CD4-positive, CD25-positive, alpha-beta regulatory T cell (primary cell): ENCODE measurements at places on chromosomes 6 and 20.

DNA sequence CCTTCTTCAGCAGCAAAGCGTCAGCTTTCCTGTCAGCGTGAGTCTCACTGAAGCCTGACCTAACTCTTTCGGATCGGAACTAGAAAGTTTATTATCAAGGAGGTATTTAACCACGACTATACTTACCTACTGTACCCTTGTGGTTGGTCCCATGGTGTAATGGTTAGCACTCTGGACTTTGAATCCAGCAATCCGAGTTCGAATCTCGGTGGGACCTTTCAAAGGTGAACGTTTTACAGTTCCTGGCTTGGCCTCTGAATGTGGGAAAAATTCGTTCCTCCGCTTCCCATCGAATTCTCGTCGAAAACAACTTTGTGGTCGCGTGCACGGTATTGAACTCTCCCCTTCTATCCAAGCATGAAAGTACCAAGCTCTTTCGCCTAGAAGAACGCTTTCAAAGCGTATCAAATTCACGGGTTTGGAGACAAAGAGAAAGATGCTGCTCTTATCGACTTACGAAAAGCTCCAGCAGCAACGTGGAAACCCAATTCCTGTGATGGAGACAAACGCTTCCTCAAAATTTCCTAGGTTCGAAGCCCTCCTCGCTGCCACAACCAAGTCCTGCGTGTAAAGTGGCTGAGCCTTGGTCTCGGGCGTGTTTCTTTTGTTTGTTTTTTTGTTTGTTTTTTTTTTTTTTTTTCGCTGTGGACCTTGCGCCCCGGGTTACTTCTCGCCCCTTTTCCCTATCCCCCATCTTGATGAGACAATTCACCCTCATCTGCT, 63.7 kb downstream of the GPX5 start:
- H3K4me1 ChIP-seq, result peaks cover 12% of the 10 kb centered on the region
- peak; percentile 34 for DNase-seq
- peaks cover 54% of the 10 kb centered on the region for H3K27me3 ChIP-seq
- no peak overlapping the region for H3K27ac ChIP-seq
- H3K4me3 ChIP-seq, result no peak overlapping the region

GRCh38 chr20:4904127-4904860, 97.0 kb downstream of the SLC23A2 start:
- no peak overlapping the region for H3K27ac ChIP-seq
- no peaks in the 10 kb centered on the region for H3K27me3 ChIP-seq
- no peak for DNase-seq
- no peak overlapping the region for H3K4me3 ChIP-seq
- H3K36me3 ChIP-seq, result peaks cover 23% of the 10 kb centered on the region

- no peak overlapping the region for H3K4me3 ChIP-seq
- no peaks in the 10 kb centered on the region for H3K4me1 ChIP-seq
- H3K27me3 ChIP-seq, result no peaks in the 10 kb centered on the region
- H3K36me3 ChIP-seq, result no peaks in the 10 kb centered on the region
Observed at GRCh38 chr6:122641819-122642218, 31.6 kb downstream of the PKIB start.

DNA sequence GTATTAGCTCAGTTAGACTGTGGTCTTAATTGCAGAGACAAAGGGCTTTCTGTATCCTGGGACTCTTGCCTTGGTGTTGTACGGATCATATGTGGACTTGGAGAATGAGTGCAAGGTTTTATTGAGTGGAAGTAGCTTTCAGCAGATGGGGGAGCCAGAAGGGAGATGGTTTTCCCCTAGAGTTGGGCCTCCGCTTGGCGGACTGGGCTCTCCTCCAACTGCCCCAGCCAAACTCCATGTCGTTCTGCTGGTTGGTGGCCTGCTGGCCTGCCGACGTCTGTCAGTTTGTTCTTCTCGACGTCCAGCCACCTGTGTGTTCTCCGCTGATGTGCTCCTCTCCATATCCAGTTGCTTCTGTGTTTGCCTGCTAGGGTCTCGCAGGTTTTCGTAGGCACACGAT, 189.5 kb upstream of the FLRT3 start:
- no peaks in the 10 kb centered on the region for H3K4me1 ChIP-seq
- no peak overlapping the region for H3K4me3 ChIP-seq
- H3K36me3 ChIP-seq, result no peaks in the 10 kb centered on the region
- H3K27me3 ChIP-seq, result no peaks in the 10 kb centered on the region
- H3K27ac ChIP-seq, result no peak overlapping the region

- H3K36me3 ChIP-seq, result no peaks in the 10 kb centered on the region
- H3K4me3 ChIP-seq, result no peak overlapping the region
- no peak overlapping the region for H3K27ac ChIP-seq
- no peaks in the 10 kb centered on the region for H3K4me1 ChIP-seq
Observed at GRCh38 chr6:103344554-103345163, 1515.1 kb downstream of the HACE1 start.
